ENCODE measurements at places on chromosomes 2 and 18. TPM values are rescaled to one million over a fixed set of nuclear protein-coding genes. Genes with fewer than 3 reads are reported as not detected.

ALKAL2 gene
- total RNA-seq, result 18.0 TPM

UGT1A10 gene
- total RNA-seq, result not detected

NETO1 gene
- total RNA-seq, result 0.48 TPM

KIAA2012 gene
- not detected for total RNA-seq

KLHL29 gene
- 17.9 TPM for total RNA-seq

TCF7L1 gene
- total RNA-seq, result 14.0 TPM

DYNAP gene
- not detected for total RNA-seq

GRCh38 chr2:156322686-156323231 lies 9.8 kb downstream of the NR4A2 start:
- DNase-seq, result no peak

- DNase-seq, result no peak
Measured at GRCh38 chr2:54609647-54610046, 113.8 kb upstream of the EML6 start.

DNA sequence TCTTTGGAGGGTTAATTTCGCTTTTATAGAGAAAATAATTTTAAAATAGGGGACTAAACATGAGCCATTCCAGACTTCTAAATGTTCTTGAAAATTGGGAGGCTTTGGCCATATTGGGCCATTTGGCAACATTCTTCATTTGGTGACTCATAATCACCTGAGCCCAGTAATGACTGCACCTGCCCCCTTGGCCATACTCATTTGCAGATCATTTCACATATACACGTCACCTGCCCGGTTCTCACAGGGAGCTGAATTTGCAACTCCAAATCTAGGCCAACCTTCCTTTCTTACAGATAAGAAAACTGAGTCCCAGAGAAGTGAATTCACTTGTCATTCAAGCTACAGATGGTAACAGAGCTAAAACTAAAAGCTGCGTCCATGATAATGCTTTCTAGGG lies 289.7 kb downstream of the EPHA4 start:
- DNase-seq, result no peak

DNA sequence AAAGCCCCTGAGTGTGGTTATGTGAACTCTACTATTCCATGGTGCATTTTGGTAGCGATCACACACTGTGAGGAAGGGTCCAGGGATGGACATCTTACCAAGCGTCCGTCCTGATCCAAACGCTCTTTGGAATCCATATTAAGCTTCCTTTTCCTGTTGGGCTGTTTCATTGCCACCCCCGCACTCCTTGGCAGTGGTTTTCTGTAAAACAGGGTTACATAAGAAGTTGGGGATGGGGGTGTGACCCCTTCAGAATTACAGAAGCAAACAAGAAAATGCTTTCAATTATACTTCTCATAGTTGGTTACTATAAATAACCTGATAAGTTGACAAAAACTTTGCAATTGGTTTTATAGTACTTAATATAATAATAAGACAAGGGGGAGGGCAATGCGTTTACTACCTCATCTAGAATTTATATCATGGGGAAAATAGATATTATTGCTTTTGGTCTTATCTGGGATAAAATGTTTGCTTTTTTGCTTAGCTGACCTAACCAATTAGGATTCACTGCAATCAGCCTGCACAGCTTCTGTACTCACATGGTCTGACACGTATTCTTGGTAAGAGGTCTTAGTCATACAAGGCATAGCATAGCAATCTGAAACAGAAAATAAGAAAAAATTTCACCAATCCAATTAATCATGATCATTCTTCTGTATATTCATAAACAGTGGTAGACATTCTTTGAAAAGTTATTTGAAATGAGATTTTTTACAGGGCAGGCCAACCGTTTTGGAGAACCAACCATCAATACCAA lies 103.1 kb downstream of the L3MBTL4 start:
- no peak for DNase-seq

DNA sequence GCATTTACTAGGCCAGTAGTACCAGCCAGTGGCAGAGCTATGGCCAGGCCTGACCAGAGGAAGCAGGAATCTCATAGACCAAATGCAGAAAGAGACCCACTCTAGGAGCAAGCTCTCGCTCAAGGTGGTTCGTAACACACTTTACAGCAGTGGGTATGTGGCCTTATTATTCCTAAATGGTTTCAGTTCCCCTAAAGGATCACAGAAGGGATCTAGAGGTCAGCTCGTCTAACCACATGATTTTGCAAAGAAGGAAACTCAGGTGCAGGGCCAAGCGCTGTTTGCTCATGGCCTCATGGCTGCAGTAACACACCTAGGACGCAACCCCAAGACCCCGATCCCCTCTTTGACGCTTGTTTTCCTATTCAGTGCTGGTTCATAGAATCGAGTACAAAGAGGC lies 65.5 kb upstream of the ATG16L1 start:
- DNase-seq, result no peak

DNA sequence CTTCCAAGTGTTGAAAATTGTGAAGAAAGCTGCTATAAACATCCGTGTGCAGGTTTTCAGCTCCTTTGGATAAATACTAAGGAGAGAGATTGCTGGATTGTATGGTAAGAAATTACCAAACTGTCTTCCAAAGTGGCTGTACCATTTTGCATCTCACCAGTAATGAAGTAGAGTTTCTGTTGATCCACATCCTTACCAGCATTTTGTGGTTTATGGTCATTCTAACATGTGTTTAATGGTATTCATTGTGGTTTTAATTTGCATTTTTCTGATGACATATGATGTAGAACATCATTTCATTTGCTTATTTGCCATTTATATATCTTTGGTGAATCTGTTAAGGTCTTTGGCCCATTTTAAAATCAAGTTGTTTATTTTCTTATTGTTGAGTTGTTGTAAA lies 260.7 kb downstream of the SPAG16 start:
- DNase-seq, result no peak

GRCh38 chr2:50611351-50611871 lies 420.5 kb downstream of the NRXN1 start:
- no peak for DNase-seq

GRCh38 chr2:158460632-158461297 lies 4.0 kb downstream of the PKP4 start:
- DNase-seq, result no peak

DNA sequence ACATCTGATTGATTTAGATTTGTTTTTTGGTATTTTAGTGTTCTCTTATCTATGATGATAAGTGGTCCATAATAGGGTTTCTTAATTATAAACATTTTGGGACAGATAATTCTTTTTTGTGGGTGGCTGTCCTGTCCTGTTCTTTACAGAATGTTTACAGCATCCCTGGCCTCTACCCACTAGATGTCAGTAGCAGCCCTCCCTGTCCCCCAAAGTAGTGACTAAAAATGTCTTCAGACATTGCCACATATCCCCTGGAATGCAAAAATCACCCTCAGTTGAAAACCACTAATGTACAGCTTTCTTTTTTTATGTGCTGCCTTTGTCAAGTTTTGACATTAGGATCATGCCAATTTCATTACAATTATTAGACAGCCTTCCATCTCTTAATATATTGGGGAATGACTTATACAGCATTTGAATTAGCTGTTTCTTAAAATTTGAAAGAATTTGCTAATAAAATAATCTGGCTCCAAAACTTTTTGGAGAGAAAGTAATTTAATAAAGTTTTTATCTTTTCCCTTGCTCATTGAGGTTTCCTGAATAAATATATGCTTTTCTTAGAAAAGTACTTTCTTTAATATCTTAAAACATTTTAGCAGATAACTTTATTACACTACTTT lies 19.5 kb downstream of the WIPF1 start:
- no peak for DNase-seq

- no peak for DNase-seq
Measured at GRCh38 chr2:23541503-23542229, 156.7 kb downstream of the KLHL29 start.

DNA sequence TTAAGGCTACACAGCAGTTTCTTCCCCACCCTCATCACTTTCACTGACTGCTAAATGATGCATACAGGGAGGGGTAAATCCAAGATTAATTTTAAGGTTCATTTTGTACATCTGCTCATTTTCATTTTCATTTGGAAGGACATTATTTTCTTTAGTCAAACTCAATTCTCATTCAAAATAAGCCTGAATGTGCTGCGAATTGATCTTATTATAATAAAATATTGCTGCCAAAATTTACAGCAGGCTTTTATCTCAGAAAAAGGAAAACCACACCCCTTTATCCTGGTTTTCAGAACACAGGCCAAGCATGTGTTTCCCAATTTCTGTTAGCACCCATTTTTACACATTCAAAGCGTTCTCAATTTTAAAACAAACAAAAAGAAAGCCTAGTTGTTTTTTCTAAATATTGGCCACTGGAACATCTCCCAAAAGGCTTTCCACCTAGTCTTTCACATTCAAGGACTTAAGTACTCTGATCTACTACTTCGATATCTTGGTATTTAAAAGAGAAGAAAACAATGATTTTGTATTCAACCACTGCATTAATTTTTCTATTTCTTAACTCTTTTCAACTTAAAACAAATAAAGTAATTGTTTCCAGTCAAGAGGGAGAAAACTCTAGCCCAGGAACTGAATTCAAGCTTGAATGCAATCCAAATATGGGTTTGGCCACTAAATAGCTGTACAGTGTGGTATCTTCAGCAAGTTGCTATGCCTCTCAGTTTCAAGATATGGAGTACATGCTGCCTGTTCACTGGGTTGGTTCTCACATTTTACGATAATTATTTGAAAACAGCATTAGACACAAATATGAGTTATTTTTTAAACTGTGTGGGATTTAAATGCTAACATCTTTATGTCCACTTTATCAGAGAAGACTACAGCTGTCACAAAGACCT lies 52.5 kb downstream of the CDH2 start:
- DNase-seq, result no peak

DNA sequence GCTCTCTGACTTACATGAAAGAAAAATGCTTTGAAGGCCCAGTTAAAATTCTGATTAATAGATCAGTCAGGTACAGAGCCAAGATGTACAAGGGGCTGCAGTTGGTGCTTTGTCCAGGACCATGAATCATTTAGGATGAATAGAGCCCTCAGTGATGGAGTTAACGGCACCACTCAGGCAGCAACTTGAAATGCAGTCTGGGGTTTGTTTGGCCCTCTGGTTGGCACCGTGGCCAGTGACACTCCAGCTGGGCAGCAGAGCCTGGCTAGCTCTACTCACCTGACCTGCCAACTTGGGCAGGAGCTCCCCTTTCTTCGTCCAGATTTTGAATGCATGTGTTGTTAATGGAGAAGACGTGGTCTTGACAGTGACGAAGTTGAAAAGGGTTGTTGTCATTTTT lies 493.0 kb upstream of the ACVR2A start:
- no peak for DNase-seq

- no peak for DNase-seq
Measured at GRCh38 chr2:129713337-129713736, 266.1 kb upstream of the RAB6C start.

GRCh38 chr18:74257083-74257482 lies 34.7 kb downstream of the CYB5A start:
- no peak for DNase-seq

DNA sequence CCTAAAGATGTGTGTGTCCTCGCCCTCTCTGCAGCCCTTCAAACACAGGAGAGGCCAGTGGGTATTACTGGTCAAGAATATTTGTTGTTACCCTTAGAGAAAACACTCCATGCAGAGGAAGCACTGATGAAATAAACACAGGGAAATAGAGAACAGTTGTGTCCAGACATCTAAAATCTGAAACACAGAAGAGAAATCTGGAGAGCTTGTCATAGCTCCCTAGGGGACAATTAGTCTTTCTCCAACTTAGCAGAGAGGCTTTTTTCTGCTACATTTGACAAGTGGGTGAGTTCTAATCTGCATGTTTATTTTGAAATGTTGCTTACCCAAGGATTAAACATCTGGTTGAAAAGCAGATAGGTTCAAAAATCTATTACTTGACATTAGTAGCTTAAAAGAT lies 190.1 kb downstream of the CTNNA2 start:
- no peak for DNase-seq

DNA sequence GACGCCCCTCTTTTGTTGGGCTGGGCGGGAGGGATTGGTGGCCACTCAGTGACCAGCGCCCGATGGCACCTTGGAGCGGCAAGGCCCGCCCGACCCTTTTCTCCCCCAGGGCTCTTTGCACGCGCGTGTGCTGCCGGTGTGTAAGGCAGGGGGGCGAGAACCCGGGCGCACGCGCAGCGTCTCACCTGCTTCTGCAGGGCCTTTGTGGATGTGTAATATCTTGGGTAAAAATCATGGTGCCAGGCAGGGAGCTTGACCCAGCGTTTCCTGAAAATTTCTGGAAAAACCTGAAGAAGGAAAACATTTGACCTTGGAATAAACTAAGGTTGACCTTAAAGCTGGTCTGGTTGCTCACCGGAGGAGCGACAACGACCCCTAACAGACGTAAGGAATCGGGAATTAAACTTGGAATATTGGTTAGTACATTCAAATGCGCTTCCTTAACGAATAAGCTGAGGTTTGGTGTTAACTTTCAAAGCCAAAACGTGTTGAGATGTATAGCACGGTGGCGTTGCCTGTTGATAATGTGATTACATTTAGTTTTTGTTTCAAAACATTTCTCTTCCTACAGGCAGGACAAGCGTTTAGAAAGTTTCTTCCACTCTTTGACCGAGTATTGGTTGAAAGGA lies 438 bp downstream of the HSPE1 start:
- no peak for DNase-seq

DNA sequence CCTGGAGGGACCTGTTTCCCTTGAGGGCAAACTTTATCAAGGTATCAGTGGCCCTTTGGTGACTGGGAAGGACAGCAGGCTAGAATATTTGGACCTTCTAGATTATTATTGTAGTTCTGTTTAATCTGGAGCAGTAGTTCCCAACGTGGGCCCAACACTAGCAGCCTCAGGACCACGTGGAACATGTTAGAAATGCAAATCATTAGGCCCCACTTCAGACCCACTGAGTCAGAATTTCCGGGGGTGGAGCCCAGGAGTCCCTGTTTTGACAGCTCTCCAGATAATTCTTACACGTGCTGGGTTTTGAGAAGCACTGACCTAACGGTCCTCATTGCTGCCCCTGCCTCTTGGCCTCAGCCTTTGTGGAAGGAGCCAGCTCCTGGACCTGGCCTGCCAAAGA lies 25.5 kb upstream of the DYNC2LI1 start:
- DNase-seq, result no peak

GRCh38 chr18:51128533-51128932 lies 68.9 kb downstream of the MEX3C start:
- DNase-seq, result no peak

- no peak for DNase-seq
Measured at GRCh38 chr2:69973335-69973735, 11.9 kb upstream of the ASPRV1 start.

DNA sequence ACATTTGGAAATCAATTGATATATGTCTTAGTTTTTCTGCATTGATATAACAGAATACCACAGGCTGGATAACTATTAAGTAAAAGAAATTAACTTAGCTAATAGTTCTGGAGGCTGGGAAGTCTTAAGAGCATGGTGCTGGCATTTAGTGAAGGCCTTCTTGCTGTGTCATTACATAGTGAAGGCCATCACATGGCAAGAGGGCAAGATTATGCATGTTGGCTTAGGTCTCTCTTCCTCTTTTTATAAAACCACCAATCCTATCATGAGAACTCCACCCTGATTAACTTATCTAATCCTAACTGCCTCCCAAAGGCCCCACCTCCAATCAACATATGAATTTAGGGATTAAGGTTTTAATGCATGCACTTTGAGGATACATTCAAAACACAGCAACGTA lies 225.5 kb upstream of the VRK2 start:
- no peak for DNase-seq

- DNase-seq, result no peak
Measured at GRCh38 chr2:102708847-102709559, 52.8 kb upstream of the TMEM182 start.
